A673 (cell line): ENCODE measurements at places on chromosomes 2 and 18.
A peak's percentile ranks its signal among the peaks of the same experiment; 100 is the strongest.

DNA sequence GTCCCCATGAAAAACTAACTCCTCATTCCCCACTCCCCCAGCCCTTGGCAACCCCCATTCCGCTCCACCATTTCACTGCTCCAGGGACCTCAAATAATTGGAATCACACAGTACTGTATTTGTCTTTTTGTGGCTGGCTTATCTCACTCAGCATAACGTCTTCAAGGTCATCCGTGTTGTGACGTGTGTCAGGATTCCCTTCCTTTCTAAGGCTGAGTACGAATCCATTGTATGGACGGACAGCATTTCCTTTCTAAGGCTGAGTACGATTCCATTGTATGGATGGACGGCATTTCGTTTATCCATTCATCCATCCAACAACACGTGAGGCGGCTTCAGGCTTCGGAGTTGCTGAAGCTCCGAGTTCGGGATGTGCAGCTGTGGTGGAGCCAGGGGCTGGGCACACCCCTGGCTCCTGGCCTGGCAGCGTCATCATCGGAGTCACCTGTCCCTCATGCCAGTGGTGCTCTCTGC lies 1.2 kb upstream of the ASB1 start:
- H3K27ac ChIP-seq, result peak overlapping the region; percentile 10
- peaks cover 15% of the 10 kb centered on the region for H3K4me1 ChIP-seq
- H3K27me3 ChIP-seq, result no peaks in the 10 kb centered on the region
- no peaks in the 10 kb centered on the region for H3K36me3 ChIP-seq

- no peak overlapping the region for H3K27ac ChIP-seq
- no peak overlapping the region for H3K4me3 ChIP-seq
Measured at GRCh38 chr2:222241128-222241870, 57.5 kb downstream of the PAX3 start.

GRCh38 chr2:149064365-149064841 lies 25.9 kb downstream of the LYPD6B start:
- H3K4me3 ChIP-seq, result no peak overlapping the region
- H3K4me1 ChIP-seq, result no peaks in the 10 kb centered on the region
- no peaks in the 10 kb centered on the region for H3K27me3 ChIP-seq
- H3K36me3 ChIP-seq, result no peaks in the 10 kb centered on the region

- H3K27me3 ChIP-seq, result no peaks in the 10 kb centered on the region
- no peak overlapping the region for H3K27ac ChIP-seq
- no peak for DNase-seq
- H3K36me3 ChIP-seq, result no peaks in the 10 kb centered on the region
- H3K4me3 ChIP-seq, result no peak overlapping the region
- no peaks in the 10 kb centered on the region for H3K4me1 ChIP-seq
Measured at GRCh38 chr2:104701411-104701911, 152.5 kb upstream of the POU3F3 start.

GRCh38 chr2:240868286-240869108 lies at the start of gene AGXT:
TSS of gene AGXT (plus strand) at chr2:240868824. CDS start at chr2:240868866, 42 bp downstream.
- H3K4me3 ChIP-seq, result no peak within 1 kb of the TSS
- H3K4me1 ChIP-seq, result no peaks in the 10 kb centered on the region
- DNase-seq, result peak; percentile 34
- no peaks in the 10 kb centered on the region for H3K36me3 ChIP-seq
- no peaks in the 10 kb centered on the region for H3K27me3 ChIP-seq
- no peak within 1 kb of the TSS for H3K27ac ChIP-seq

DNA sequence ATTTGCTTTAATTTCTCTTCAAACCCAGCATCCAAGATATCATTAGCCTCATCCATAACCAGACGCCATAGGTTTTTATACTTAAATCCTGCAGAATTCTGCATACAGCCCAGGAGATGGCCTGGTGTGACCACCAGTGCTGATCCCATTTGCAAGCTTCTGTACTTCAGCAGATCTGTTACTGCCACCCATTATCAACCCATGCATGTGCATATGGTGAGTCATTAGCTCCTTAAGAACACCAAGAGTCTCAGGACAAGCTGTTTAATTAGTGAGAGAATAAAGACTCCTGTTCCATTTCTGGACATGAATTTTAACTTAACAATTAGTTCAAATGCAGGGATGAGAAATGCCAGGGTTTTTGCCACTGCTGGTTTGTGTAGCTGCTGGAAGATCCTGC lies 110.7 kb upstream of the TANK start:
- no peak for DNase-seq
- no peak overlapping the region for H3K27ac ChIP-seq

GRCh38 chr2:7670905-7671641 lies 753.9 kb downstream of the RNF144A start:
- no peak overlapping the region for H3K4me3 ChIP-seq
- no peak for DNase-seq
- no peaks in the 10 kb centered on the region for H3K4me1 ChIP-seq

- no peak for DNase-seq
- H3K27ac ChIP-seq, result no peak overlapping the region
- no peaks in the 10 kb centered on the region for H3K27me3 ChIP-seq
- H3K36me3 ChIP-seq, result no peaks in the 10 kb centered on the region
- H3K4me3 ChIP-seq, result no peak overlapping the region
- peaks cover 8% of the 10 kb centered on the region for H3K4me1 ChIP-seq
Measured at GRCh38 chr2:218023636-218024035, 20.8 kb upstream of the TNS1 start.

DNA sequence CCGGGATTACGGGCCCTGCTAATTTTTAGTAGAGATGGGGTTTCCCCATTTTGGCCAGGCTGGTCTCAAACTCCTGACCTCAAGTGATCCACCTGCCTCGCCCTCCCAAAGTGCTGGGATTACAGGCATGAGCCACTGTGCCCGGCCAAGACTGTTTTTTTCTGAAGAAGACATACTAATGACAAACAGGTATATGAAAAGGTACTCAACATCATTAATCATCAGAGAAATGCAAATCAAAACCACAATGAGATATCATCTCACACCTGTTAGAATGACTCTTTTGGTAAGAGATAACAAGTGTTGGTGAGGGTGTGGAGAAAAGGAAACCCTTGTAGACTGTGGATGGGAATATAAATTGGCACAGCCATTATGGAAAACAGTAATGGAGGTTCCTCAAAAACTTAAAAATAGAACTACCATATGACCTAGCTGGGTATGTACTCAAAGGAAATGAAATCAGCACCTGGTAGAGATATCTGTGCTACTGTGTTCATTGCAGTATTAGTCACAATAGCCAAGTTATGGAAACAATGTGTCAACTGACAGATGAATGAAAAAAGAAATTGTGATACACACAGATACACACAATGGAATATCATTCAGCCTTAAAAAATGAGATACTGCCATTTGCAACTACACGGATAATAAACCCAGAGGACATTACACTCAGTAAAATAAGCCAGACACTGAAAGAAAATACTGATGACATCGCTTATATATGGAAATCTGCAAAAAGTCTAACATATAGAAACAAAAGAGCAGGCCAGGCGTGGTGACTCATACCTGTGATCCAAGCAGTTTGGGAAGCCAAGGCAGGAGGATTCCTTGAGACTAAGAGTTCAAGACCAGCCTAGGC lies 20.8 kb downstream of the SOS1 start:
- DNase-seq, result no peak
- no peak overlapping the region for H3K27ac ChIP-seq
- H3K4me1 ChIP-seq, result no peaks in the 10 kb centered on the region
- no peak overlapping the region for H3K4me3 ChIP-seq

GRCh38 chr2:148596018-148596417 lies 48.5 kb upstream of the EPC2 start:
- H3K4me1 ChIP-seq, result no peaks in the 10 kb centered on the region
- no peak overlapping the region for H3K4me3 ChIP-seq

DNA sequence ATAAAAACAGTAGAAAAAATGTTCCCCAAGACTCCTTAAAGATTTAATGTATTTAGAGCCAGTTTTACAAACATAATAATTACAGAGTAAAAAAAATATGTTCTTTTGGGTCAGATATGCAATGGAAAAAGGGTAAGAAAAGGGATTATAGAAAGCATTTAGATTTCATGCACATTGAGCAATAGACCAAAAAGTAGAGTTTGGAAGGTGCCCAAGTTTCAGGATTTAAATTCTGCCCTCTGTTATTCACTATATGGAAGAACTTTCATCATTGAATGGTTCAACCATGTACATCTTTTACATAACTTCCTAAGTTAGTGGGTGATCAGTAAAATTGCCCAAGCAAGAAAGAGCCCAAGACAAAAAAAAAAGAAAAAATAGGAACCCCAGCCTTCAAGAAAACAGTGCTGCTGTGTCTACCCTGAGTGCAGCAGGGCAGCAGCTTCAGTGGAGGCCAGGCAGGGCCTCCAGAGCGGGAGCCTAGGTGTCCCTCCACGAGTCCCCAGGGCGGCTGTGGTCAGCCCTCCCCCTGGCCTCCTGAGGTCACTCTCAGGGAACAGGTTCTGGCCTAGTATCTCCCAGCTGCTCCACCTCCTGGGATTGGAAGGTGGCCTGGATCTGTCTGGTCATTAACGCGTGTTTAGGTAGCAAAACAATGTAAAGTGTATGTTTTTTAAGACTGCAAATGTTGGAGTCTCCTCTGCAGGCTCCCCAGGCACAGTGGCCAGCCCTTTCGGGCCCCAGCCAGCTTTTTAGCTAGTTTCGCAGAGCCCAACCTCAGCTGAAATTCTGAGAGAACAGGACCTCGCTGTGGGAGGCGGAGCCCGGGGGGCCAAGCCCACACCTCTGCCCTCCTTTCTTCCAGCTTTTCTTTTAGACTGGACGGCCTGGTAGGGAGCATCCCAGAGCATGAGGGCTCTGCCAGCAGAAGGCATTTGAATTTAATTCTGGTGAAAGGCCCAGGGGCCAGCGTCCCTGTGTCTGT lies 77.3 kb downstream of the TEX51 start:
- no peaks in the 10 kb centered on the region for H3K36me3 ChIP-seq
- peak overlapping the region; percentile 67 for H3K27ac ChIP-seq
- H3K4me3 ChIP-seq, result no peak overlapping the region
- H3K27me3 ChIP-seq, result no peaks in the 10 kb centered on the region
- peaks cover 23% of the 10 kb centered on the region for H3K4me1 ChIP-seq
- peak; percentile 45 for DNase-seq

GRCh38 chr2:122101319-122101718 lies 345.9 kb downstream of the TSN start:
- H3K4me3 ChIP-seq, result no peak overlapping the region
- no peaks in the 10 kb centered on the region for H3K27me3 ChIP-seq
- H3K27ac ChIP-seq, result no peak overlapping the region
- H3K4me1 ChIP-seq, result peaks cover 29% of the 10 kb centered on the region
- no peak for DNase-seq
- no peaks in the 10 kb centered on the region for H3K36me3 ChIP-seq

GRCh38 chr2:84849271-84849952 lies 31.5 kb downstream of the TRABD2A start:
- H3K4me1 ChIP-seq, result no peaks in the 10 kb centered on the region
- H3K27me3 ChIP-seq, result peaks cover 11% of the 10 kb centered on the region
- H3K36me3 ChIP-seq, result no peaks in the 10 kb centered on the region
- H3K4me3 ChIP-seq, result no peak overlapping the region
- H3K27ac ChIP-seq, result no peak overlapping the region

DNA sequence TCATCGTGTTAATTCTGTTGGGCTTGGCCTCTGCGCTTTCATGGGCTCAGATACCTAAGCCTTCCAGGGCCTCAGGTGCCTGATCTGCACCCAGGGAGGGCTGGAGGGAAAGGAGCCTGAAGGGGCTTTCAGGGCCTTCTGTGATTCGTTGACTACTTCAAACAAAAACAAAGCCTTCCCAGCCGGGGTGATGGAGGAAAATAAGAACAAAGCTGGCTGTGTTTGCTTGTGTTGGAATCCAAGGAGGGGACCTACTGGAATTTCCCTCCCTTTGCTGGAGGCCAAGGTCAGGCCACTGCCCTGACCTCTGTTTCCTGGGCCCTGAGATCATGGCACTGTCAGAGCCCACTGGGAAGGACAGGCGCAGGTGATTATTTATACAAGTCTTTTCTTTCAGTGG lies 135.3 kb downstream of the KLHL29 start:
- H3K36me3 ChIP-seq, result no peaks in the 10 kb centered on the region
- peaks cover 23% of the 10 kb centered on the region for H3K4me1 ChIP-seq
- no peak overlapping the region for H3K4me3 ChIP-seq
- H3K27me3 ChIP-seq, result no peaks in the 10 kb centered on the region
- no peak overlapping the region for H3K27ac ChIP-seq

- no peak overlapping the region for H3K27ac ChIP-seq
- DNase-seq, result no peak
- H3K4me1 ChIP-seq, result no peaks in the 10 kb centered on the region
- H3K27me3 ChIP-seq, result no peaks in the 10 kb centered on the region
- H3K4me3 ChIP-seq, result no peak overlapping the region
Measured at GRCh38 chr2:237459741-237460174, 27.3 kb upstream of the MLPH start.

- H3K27me3 ChIP-seq, result peaks cover 32% of the 10 kb centered on the region
- no peak overlapping the region for H3K4me3 ChIP-seq
- DNase-seq, result no peak
- no peaks in the 10 kb centered on the region for H3K36me3 ChIP-seq
- H3K27ac ChIP-seq, result no peak overlapping the region
- H3K4me1 ChIP-seq, result no peaks in the 10 kb centered on the region
Measured at GRCh38 chr2:110712737-110713136, 19.6 kb upstream of the ACOXL start.

GRCh38 chr18:45083226-45083855 lies 402.7 kb downstream of the SETBP1 start:
- no peak overlapping the region for H3K27ac ChIP-seq
- no peaks in the 10 kb centered on the region for H3K36me3 ChIP-seq
- H3K27me3 ChIP-seq, result no peaks in the 10 kb centered on the region
- H3K4me1 ChIP-seq, result no peaks in the 10 kb centered on the region
- H3K4me3 ChIP-seq, result no peak overlapping the region

DNA sequence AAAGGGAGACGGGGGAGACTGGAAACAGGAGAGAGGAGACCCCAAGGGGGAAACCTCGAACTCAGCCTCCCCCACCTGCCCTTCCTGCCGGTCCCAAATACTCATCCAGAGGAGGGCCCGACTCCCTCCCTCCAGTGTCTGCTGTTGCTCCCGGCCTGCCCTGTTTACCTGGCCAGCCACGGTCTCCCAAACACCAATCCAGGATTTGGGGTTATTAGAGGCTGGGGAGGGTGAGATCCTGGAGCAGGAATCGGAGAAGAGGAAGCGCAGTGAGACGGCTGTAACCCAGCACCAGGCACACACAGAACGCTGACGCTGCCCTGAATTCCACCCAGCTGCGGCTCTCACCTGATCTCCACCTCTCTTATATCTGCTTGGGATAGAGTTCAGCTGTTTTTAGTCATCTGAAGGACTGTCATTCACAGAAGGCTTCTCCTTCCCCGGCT lies 213.0 kb downstream of the TNS1 start:
- DNase-seq, result no peak
- no peak overlapping the region for H3K4me3 ChIP-seq
- H3K27me3 ChIP-seq, result no peaks in the 10 kb centered on the region
- H3K4me1 ChIP-seq, result no peaks in the 10 kb centered on the region
- H3K27ac ChIP-seq, result no peak overlapping the region

- no peak overlapping the region for H3K27ac ChIP-seq
- no peaks in the 10 kb centered on the region for H3K27me3 ChIP-seq
- no peaks in the 10 kb centered on the region for H3K36me3 ChIP-seq
- DNase-seq, result no peak
- no peaks in the 10 kb centered on the region for H3K4me1 ChIP-seq
Measured at GRCh38 chr2:142321706-142322280, 191.0 kb upstream of the LRP1B start.
